ENCODE measurements at places on chromosomes 3 and 15.

- no peak for DNase-seq
These were observed 78.2 kb downstream of the EFL1 start for GRCh38 chr15:82184355-82184754.

- no peak for DNase-seq
These were observed 176.2 kb downstream of the EPHB1 start for GRCh38 chr3:134971306-134971705.

DNA sequence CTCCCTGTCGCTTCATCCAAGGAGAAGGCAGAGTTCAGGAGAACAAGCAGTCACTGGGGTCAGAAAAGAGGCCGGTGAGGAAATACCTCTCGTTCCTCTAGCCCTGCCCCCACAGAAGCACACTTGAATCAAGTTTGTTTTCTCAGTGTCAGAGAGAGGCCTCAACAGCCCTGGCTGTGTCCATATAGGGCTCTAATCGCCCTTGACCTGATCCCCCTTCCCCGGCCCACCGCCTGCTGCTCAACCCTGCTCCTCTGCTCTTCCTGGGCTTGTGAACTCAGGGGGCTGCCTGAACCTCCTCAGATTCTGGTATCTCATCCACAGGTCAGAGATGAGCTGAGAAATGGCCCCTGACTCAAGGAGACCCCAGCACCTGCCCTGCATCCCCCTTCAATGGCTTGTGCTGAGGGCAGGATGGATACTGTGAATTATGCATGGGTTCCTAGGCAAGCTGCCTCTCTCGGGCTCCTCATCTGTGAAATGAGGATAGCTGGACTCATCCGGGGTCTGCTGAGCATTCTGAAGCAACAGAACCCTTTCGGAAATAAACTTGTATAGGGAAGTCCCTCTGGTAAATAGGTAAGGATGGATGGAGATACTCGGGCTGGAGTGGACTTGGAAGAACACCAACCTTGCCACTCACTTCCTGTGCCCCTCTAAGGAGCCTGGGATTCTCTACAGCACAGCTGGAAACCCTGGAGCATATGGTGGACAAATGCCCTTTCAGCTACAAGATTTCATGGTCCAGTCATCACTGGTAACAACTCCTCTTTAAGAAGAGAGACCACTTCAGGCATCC, 147.5 kb downstream of the STT3B start:
- DNase-seq, result no peak

DNA sequence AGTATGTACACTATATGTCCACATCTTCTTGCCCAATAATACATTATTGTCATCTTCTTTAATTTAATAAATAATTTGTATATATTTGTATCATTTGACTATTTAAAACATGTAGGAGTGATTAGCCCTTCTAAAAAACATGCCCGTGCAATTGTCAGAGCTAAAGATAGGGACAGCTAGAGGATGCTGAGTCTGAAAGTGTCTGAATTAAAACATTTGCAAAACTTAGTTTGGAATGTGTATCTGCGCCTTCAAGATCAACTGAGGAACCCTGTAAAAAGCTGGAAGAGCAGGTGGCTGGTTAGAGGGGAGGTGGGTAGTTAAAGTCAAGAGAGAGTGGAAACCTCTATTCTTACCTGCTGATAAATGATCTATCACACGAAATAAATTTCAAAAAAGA, 4.7 kb downstream of the SLITRK3 start:
- no peak for DNase-seq

DNA sequence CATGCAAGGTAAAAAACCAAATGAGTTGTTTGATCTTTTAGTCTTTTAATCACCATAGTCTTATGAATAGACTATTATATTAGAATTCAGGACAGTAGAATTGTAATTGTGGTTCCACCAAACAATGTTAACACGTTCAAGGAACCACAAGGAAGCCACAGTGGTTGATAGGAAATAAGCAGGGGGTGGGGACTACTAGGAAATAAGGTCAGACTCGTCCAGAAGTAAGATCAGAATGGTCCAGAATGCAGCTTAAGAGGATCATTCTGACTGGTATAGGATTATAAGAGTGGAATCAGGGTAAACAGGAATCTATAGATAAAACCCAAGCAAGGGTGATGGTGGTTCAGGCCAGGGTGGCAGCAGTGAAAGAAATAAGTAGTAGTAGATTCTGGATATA, 7.5 kb downstream of the MYNN start:
- no peak for DNase-seq

DNA sequence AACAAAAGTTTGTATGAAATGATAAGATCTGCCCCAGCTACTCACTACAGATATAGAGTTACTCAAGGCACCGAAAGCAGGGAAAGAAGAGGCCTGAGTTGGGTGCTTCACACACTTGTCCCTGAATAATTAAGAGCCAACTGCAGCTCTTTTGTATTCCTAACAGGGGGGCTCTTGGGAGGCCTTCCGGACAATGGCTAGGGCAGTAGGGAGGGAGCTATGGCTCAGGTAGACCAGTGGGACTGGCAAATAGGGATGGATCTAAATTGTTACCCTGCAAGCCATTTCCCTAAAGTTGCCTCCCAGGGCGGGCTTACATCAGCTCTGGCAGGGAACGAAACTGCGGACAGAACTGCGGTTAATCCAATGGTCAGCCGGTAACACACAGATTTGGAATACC, 6.2 kb downstream of the SEMA5B start:
- DNase-seq, result no peak

DNA sequence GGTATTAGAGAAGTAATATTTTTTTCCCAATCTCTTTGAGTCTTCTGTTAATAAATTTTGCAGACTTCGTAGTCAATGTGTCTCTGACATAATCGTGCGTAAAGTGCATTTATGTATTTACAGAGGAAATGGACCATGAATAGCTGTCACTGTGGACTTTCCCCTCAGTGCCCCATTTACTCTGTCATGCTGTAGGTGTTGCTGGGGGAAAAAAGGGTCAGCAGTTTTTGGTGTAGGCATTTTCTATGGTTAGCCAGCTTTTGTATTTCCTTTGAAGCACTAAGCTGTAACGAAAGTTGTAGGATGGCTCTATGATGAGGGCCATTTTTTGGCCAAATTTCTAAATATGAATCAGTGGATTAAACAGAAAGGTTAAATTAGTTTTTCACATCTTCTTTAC, 598.4 kb downstream of the FGF12 start:
- DNase-seq, result no peak

DNA sequence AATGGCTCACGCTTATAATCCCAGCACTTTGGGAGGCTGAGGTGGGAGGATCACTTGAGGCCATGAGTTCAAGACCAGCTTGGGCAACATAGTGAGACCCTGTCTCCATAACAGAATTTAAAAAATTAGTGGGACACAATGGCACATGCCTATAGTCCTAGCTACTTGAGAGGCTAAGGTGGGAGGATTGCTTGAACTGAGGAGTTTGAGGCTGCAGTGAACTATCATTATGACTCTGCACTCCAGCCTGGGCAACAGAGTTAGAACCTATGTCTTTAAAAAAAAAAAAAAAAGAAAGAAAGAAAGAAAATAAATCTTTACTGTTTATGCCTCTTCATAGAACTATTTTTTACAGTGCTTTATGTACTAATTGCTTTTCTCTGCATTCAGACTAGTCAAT, 84.6 kb upstream of the LMOD3 start:
- DNase-seq, result no peak

- no peak for DNase-seq
These were observed 7.5 kb upstream of the MTHFS start for GRCh38 chr15:79904271-79904670.

- no peak for DNase-seq
These were observed 82.8 kb downstream of the DUT start for GRCh38 chr15:48414015-48414414.

DNA sequence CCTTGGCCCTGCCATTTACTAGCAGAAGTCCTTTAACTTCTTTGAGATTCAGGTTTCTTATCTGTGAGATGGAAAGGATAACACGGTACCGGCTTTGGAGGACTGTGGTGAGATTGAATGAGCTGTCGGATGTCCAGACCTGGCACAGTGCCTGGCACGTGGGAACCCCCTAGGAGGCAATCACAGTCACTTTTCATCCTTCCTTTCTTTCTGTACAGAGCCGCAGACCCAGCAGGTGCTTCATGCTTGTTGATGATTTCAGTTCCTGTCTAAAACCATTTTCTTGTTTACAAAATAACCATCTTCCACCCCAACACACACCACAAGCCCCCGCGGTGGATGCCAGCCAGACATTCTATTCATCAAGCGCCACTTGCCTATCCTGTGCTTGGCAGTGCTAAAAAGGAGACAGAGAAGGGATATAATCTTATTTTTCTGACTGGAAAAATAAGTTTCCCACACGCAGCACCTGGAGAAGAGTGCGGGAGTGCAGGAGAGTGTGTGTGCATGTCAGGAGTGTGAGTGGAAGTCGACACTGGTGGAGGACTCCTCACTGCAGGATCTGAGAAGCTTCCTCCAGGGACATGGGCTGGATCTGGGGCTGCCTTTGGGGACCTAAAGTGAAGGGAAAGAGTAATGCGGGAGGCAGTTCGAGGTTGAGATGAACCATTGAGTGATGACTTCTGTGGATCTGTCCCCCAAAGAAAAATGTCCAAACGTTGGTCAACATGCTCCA, 85.7 kb downstream of the ST6GAL1 start:
- no peak for DNase-seq

- no peak for DNase-seq
These were observed 156.1 kb downstream of the DIPK2A start for GRCh38 chr3:144127700-144128099.

DNA sequence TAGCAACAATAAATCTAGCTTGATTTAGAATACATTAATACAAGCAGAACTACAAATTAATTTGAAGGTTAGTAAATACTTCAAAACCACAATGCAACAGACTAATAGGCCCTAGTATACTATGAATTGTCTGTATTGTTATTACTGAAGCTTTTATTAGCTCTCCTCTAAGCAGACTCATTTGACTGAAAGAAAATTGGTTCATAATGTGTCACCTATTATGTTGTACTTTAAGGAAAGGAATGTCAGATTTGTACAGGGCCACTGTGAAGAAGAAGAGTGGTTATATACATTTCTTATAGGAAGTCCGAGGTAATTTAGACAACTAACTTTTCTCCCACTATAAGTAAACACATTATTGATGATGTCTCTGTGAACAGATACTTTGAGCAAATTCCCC, 954.5 kb downstream of the ZPLD1 start:
- no peak for DNase-seq

DNA sequence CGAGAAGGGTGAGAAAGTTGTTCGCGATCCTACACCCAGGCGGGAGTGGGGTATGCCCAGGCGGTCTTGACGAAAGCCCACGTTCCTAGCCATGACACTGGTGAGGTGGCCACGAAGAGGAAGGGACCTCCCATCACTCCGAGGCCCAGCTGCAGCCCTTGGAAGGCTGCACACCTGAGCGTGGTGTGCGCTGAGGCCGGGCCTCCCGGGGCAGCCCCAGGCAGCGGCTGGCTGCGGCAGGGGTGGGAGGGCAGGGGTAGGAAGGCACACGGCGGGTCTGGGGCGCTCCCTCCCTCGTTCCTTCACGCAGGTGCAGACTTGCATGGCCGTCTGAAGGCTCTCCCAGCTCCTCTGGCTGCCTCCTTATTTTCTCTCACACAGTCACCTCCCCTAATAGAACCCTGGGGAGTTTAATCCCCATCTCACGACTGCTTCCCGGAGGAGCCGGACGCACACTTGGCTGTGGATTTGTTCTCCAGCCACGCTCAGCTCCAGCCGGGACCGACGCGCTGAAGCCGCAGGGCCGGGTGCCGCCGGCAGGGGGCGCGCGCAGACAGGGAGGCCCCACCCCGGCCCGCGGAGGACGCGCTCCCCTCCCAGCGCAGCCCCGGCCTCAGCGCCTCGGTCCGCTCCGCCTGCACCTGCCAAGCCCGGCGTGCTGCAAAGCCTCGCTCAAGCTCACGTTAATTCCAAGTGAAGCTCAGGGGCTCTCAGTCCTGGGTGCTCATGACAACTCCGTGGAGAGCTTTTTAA, 37.8 kb upstream of the MUC4 start:
- DNase-seq, result no peak

All from brain microvascular endothelial cell (primary cell).